PC-9 (cell line): ENCODE measurements at places on chromosomes 2 and 18. TPM values are rescaled to one million over a fixed set of nuclear protein-coding genes. Genes with fewer than 3 reads are reported as not detected.

HJURP gene
- total RNA-seq, result 109 TPM in 2 replicates

- no peak for DNase-seq
Measured at GRCh38 chr2:104312684-104313083, 541.2 kb upstream of the POU3F3 start.

GRCh38 chr2:129193961-129194360 is 785.5 kb upstream of the RAB6C start:
- DNase-seq, result no peak

DNA sequence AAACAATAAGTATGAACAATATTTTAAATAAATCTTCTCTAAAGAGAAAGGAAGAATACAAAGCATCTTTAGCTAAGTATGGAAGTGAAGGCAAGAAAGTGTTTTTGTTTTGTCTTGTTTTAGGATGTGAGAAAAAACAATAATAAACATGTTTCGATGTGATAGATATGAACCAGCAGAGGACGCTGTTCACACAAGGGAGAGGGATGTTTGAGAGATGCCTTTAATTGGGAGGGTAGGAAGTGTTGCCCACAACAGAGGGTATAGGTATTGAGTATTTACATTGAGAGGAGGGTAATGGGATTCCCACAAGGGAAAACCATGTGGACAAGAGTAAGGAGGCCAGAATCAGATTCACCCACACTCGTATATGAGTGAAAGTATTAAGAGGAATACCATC is 55.1 kb downstream of the CDH19 start:
- no peak for DNase-seq

DNA sequence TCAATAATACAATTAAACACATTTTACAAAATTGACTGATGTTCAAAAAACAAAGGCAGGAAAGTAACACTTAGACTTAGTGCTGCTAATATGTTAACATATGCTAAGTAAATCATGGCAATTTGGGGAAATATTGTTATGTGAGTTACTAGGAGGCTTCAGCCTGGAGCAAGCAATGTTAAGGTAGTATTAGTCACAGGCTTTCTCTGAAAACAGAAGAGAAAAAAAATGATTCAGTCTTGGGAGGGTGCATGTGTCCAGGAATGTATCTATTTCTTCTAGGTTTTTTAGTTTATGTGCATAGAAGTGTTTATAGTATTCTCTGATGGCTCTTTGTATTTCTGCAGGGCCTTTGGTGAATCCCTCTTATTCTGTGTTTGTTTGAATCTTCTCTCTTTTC is 345.8 kb upstream of the TFPI start:
- no peak for DNase-seq
